ENCODE measurements at places on chromosomes 13 and 19.

DNA sequence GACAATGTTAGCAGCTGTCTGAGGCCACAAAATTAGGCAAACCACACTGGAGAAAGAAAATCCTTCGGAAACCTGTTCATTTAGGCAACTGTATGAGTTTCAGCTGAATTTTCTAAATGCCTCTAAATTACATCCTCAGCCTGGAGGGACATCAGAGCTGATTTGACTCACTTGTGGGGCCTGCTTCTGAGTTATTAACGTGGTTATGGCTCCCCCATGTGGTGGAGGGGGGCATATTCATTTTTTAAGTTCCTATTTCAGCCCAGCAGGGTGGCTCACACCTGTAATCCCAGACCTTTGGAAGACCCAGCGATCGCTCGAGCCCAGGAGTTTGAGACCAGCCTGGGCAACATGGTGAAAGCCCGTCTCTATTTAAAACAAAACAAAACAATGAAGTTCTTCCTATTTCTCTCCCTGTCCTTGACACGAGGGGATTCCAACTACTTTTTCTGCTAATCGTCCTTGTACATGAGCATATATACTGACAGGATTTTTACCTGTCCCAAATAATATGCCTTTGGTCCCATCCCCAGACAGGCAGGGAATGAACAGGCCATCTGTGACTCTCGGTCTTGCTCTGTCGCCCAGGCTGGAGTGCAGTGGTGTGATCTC is 31.5 kb upstream of the HIF3A start:
- peak; percentile 28 for DNase-seq

- no peak for DNase-seq
Observed at GRCh38 chr19:14048443-14049153, 13.3 kb downstream of the PALM3 start.

DNA sequence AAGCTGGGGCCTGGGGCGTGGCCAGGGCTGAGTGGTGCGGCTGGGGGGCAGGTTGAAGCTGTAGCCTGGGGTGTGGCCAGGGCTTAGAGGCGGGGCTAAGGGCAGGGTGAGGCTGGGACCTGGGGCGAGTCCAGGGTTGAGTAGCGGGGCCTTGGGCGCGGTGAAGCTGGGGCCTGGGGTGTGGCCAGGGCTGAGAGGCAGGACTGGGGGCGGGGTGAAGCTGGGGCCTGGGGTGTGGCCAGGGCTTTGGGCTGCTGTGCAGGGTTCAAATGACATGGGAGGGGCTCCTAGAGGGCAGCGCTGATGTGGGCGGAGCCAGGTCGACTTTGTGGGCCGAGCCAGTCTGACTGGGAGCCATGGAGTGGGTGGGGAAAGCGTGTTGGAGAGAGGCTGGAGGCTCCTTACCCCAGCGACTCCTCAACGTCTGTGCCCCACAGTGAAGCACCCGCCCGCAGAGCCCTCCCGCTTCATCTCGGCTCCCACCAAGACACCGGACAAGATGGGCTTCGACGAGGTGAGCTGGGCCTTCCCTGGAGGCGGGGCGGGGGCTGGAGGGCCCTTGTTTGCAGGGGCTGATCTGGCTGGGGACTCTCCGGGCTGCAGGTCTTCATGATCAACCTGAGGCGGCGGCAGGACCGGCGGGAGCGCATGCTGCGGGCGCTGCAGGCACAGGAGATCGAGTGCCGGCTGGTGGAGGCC is 21.5 kb downstream of the COLGALT1 start:
- no peak for DNase-seq

DNA sequence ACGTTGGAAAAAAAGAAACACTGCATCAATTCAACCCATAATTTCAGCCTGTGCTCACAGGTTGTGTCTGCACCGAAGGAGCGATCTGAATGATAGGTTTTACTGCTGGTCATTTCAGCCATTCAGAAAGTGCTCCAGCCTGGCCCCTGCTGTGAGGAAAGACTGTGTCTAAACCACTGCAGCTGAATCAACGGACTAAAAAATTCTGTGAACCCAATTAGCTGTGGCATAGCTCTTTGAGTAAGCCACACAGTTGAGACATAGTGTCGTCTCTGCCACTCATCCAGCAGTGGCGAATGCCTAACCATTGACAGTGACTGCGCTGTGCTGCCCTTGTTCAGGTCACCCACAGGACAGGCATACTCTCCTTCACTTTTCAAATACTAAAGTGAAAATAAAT is 179.8 kb downstream of the COG6 start:
- no peak for DNase-seq

GRCh38 chr13:113166266-113166665 is 7.8 kb downstream of the PROZ start:
- DNase-seq, result no peak

- no peak for DNase-seq
Observed at GRCh38 chr13:71513411-71514033, 353.5 kb downstream of the DACH1 start.

DNA sequence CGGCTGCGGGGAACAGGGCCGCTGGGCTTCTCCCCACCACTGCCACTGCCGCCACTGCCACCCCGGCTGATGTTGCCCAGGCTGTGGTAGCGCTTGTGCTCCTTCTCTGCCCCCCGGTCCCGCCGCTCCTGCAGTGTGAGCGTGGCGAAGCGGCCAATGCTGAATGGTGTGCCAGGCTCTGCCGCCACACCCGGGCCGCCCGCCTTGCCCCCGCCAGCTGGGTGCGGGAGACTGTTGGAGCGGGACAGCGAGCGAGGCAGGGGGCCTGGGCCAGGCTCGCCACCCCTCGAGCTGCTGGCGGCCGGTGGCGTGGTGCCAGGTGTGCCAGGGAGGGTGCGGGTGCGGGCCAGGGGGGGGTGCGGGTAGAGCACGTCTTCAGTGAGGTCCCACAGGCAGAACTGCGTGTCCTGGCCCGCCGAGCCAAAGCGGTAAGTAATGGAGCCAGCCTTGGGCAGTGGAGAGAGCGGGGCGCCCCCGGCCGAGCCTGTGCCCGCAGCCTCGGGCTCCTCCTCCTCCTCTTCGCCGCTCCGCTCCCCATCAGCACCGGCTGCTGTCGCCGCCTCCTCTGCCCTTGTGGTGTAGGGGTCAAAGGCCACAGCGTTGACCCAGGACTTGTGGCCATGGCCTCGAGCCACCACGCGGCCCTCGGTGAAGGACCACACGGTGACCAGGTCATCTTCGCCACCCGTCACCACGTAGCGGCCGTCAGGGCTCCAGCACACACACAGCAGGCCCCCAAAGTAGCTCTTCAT is 3.7 kb upstream of the DMPK start:
- DNase-seq, result no peak

- DNase-seq, result no peak
Observed at GRCh38 chr19:49802836-49803528, 10.1 kb downstream of the FUZ start.

DNA sequence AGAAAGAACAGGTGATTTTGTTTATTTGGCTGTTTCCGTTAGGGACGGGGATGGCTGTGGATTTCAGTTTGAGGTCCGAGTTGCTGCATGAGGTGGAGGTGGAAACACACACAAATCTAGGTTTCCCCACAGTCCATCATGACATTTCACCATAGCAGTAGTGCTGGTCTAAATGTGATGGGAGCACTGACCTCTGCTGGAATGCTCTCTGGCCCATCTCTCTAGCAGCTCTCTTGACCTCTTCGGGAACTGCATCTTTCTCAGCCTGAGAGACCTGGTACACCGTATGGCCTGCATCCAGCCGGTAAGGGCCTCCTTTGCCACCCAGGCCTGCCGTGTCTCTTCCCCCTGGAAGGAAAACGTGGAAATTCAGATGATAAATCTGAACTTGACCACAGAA is 154.0 kb downstream of the RGCC start:
- DNase-seq, result no peak

GRCh38 chr19:45638930-45639729 is at the start of gene EML2:
Gene EML2, minus strand, starts transcription at chr19:45639397. Its CDS starts 21 bp downstream, at chr19:45639376.
- no peak for DNase-seq

DNA sequence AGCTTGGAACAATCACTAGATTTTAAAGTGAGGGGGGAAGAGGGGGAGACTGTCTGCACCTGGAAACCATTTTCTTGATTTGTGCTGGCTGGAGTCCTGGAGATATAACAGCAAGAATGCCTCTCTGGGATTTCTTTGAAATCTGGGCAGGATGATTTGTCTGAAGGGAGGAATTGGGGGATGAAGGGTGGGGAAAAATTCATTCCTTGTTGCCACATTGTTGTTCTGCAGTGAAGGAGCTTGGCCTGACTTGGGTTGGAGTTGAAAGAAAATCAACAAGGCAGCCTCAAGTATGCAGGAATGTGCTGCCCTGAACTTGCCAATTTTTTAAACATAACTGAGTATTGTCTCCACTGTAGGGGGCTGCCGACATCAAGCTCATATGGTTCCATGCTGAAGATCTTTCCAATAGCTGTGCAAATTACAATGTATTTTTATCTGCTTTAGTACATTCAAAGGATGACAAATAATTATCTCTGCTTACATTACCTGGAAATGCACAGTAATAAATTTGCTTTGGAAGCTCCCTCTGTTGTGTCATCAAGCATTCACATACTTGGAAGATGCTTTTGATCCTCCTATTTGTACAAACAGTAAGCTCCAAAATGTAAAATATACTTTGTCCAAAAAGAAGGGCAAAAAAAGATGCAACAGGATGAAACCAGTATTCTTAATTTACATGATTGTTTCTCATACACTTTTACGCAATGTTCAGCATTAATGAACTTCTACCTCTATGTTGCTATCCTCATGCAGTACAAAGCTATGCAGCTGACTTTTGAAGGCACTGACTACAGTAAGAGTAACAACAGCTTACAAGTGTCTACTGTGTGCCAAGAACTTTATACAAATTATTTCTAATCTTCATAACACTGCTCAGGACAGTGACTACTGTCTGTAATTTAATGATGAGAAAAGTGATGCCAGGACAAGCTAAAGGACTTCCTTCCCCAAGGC is 627.9 kb upstream of the KLF12 start:
- no peak for DNase-seq

DNA sequence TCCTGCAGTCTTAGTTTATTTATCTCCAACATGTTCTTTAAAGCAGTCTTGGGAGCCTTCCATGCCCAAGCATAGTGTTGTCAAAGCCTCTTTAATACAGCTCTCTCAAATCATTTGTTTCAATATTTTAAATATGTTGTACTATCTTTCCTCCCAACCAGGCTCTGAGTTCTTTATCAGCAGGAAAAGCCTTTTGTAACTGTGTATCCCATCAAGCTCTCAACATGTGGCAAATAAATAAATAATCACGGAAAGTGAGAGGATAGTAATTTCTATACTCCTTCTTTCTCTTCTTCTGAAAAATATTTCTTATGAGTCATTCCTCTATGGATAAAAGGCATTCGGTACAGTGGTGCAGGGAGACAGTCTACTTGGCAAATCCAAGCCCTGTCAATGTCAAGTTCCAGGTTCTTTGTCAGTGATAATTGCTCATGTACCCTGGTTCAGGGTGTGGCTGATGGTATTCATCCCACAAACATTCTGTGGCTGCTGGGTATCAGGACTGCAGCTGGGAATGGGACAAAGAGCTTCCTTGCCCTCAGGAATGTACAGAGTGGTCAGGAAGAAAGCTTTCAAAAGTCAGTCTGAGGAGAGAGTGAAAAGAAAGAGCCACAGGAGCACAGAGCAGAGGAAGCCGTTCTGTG is 384.3 kb downstream of the EFNB2 start:
- DNase-seq, result no peak

- no peak for DNase-seq
Observed at GRCh38 chr19:32908641-32909190, 39.1 kb upstream of the SLC7A9 start.

DNA sequence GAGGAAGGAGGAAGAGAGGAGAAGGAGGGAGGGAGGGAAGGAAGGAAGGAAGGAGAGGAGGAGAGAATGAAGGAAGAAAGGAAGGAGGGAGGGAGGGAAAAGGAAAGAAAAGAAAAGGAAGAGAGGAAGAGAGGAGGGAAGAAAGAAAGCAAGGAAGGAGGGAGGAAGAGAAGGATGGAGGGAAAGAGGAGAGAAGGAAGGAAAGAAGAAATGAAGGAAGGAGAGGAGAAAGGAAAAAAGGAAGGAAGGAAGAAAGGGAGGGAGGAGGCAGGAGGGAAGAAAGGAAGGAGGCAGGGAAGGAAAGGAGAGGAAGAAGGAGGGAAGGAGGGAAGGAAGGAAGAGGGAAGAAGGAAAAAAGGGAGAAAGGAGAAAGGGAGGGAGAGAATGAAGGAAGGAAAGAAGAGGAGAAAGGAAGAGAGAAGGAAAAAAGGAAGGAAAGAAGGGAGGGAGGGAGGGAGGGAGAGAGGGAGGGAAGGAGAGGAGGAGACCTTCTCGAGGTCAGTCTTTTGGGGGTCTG is 13.4 kb upstream of the CASP14 start:
- DNase-seq, result no peak

DNA sequence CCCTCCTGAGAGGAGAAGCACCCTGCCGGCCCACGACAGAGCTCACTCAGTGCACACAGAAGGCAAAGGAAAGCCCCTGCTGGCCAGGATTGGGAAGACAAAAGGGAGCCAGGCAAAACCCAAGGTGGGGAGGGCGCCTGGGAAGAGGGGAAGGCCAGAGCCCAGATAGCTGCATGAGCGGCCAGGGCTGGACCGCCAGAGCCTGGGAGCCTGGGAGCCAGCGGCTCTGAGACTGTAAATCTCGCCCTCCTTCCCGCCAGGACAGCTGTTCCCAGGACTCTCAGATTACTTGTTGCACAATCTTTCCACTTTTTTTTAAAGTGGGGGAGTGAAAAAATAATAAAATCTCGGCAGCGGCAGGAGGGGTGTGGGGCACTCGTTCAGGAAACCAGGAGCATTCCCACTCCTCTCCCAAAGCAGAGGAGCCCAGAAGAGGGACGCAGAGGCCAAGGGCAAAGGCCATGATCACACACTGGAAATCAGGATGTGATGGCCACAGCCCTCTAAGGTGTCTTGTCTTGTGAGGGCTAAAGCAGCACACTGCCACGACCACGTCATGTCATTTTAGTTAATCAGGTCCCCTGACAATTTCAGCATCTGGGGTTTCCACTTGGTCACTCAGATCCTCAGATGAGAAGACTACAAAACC is 19.6 kb upstream of the EPHX3 start:
- DNase-seq, result no peak

DNA sequence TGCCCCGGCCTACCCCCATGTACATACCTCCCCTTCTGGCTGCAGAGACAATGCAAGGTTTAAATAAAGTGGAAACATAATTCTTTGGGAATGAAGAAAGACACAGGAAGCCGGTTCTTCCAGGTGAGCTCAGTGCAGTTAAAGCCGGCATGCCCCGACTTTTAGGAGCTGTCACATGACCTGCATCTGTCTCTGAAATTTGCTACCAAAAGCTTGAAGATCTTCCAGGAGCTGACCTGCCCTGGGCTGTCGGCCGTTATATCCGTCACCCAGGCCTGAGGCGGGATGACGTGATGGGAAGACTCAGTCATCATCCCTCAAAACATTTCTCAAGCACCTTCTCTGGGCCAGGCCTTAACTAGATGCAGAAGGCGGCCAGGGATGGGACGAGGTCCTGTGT is 10.3 kb downstream of the RAB8A start:
- no peak for DNase-seq

GRCh38 chr19:30679789-30680188 is 307.6 kb downstream of the ZNF536 start:
- no peak for DNase-seq

GRCh38 chr19:44212866-44213346 is 574 bp downstream of the ZNF227 start:
- no peak for DNase-seq

Measured in GF-D8 (cell line).